ENCODE measurements at places on chromosomes 3 and 15.

DNA sequence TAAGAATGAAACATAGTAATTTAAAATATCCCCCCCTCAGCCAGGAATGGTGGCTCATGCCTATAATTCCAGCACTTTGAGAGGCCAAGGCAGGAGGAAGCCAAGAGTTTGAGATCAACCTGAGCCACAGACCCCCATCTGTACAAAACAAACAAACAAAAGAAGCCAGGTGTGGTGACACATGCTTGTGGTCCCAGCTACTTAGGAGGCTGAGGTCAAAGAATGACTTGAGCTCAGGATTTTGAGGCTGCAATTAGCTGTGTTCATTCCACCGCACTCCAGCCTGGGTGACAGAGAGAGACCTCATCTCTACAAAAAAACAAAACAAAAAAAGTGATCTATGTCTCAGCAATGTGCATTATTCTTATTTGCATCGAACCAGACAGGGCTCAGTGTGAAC, 800.8 kb downstream of the MCTP2 start:
- DNase-seq: no peak

- no peak for DNase-seq
Observed at GRCh38 chr3:12759097-12759679, at the start of gene TMEM40. Gene TMEM40 (minus strand): TSS chr3:12759259. CDS start chr3:12749832, 9,427 bp downstream.

DNA sequence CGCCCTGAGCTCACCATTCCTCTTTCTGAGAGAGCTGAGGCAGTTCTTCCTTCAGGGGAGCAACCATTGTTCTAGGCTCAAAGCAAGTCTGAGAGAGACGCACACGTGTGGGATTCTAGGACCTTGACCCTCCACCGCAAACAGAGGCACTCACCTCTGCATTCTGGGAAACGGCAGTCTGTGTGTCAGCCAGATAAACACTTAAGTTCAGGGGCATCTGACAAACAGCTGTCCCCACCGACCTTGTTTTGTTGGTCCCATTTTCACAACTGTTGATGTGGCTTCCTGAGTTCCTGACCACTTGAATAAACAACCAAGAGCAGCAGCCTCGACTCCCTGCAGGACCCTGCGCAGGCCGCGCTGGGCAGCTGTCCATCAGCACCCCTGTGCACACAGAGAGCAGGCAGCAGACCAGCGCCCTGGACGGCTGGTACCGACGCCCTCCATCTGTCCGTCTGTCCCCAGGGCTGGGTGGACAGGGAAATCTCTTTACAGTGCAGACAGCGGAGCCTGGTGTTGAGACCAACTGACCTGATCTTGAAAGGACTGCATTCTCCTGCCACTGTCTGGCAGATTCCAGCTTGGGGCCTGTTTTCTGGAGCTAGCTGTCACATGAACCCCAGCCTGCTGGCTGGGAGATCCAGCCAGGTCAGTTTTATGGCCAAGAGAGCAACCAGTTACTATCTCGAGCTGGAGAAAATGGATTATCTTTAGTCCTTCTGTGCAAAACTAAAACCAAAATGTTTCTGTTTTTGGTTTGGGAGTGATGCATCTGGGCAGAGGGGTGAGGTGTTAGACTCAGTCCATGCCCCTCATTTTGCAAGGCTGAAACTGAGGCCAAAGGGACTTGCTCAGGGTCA, 64.2 kb downstream of the FAM43A start:
- no peak for DNase-seq

- peak; percentile 43 for DNase-seq
Observed at GRCh38 chr3:122101646-122102045, 46.5 kb downstream of the CD86 start.

- no peak for DNase-seq
Observed at GRCh38 chr3:51659942-51660341, 11.1 kb upstream of the TEX264 start.

- DNase-seq: no peak
Observed at GRCh38 chr3:52434491-52435115, 10.3 kb downstream of the SEMA3G start.

GRCh38 chr3:153734777-153735551, 386.2 kb upstream of the ARHGEF26 start:
- no peak for DNase-seq

DNA sequence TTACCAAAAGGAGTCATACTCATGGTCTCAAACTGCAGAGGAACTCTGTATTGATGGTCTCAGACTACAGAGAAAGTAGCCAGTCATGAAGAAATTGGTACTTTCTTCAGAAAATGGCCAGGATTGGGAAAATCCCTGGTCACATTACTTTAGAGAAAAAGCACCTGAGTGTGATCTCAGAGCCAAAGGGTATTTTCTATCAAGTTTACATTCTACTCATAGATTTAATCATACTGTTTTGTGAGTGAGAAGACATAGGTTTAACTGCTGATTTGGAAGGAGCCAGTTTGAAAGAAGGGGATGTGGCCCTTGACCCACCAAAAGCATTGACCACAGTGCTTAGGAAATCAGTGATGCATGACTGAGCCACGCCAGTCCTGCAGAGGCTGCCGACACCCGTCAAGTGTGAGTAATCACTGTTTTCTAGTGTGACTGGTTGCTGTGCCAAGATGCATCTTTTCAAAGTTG, 203.6 kb downstream of the AKAP13 start:
- DNase-seq: peak; percentile 21

- DNase-seq: no peak
Observed at GRCh38 chr3:195461594-195462307, 18.9 kb upstream of the ACAP2 start.

GRCh38 chr3:136390574-136390973, 140.4 kb downstream of the PCCB start:
- DNase-seq: no peak

- DNase-seq: no peak
Observed at GRCh38 chr3:30683769-30684168, 77.4 kb downstream of the TGFBR2 start.

- DNase-seq: no peak
Observed at GRCh38 chr15:57668016-57668415, 38.5 kb upstream of the POLR2M start.

DNA sequence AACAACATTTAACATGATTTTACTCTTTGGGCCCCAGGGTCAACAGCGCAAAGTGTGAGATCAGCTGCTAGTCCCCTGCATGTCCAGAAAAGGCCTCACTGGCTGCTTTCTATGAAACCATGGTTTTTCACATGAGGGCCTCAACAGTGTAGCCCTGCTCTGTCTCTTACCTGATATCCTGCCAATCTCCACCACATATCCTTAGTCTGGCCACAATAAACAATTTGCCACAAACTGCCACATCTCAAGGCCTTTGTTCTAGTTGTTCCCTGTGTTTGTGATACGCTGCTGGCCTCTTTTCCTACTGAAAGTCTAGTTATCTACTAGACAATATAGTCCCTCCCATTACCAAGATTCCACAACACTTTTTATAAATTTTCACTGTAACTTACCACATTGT, 17.7 kb downstream of the VPS39 start:
- no peak for DNase-seq

DNA sequence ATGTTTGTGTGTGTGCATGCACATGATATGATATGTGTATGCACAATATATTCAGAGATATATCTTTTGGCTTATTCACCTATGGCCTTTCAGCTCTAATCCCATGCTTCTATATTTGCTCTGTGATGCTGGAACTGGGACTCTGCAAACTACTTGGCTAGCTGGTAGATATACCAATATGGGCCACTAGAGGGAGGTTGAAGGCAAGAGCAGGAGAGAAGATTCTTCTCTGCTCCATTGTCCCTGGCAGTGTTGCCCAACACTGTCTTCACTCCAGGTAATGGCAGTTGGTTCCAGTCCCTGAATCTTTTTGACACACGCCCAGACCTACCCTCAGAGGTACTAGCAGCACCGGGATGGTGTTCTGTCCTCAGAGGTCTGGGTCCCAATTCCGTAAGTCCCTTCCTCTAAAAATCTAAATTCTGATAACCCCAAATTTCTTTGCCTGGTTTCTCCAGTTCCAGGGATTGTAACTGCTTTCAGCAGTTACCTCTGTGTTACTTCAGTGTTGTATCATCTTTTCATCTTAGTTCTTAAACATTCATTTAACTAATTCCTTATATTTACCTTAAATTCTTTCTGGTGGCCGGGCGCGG, 44.7 kb downstream of the GTPBP8 start:
- DNase-seq: peak; percentile 54

- no peak for DNase-seq
Observed at GRCh38 chr3:32336113-32336498, 55.5 kb upstream of the CMTM7 start.

DNA sequence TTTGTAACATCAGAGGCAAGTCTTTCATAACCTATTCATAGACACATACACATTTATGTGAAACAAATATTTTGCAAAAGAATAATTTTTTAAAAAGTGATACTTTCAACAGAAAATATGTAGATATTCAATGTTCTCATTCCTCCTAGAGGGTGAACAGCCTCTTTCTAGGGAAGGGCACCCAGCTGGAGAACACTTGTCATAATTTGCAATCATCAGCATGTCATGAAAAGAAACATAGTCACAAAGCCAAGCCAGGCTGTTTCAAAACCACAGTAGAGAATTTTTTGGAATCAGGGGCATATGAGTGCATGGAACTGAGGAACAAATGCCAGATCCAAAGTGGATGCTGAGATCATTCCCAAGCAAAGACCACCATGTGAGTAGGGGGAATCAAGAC, 406.9 kb upstream of the ADAMTS9 start:
- no peak for DNase-seq

GRCh38 chr3:20103731-20104130, 63.5 kb downstream of the KAT2B start:
- DNase-seq: no peak

DNA sequence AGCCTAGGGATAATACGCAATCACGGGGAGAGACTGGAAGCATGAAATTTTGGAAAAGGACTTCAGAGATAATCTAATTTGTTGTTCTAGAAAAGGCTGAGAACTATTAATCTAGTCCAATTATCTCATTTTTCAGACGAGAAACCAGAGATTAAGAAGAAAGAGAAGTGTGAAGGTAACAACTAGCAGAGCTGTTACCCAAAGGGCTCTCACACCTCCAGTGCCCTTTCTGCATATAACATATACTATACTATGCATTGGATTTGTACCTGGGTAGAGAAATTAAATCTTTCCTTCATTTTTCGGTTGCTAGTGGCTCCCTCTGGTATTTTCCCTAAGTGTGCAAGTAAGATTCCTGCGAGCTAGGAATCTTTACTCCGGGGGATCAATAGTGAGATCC, 13.4 kb upstream of the TM4SF19 start:
- DNase-seq: no peak

DNA sequence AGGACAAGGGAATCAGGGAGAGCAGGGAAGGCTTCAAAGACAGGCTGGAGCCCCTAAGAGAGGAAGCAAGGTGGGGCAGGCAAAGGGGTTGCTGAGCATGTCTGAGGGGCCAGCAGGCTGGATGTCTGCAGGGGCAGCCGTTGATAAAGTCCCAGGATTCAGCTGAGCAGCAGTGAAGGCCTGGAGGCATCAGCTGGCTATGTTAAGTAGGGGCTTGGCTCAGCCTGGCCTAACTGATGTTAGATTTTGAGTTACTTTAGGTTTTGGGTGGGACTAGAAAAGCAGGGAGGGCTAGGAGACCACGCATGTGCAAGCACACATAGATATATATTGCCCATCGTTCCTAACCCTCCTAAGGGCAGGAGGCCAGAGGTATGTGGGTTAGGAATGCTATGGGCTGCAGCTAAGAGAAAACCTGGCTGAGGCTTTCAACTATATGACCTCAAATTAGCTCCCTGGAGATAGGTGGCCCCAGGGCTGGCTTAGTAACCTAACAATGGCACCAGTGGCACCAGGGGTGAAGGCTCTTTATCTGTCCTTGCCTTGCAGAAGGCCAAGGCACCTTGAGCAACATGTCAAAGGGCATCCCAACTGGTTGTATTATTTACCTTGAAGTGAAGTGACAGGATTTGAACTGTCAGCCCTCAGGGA, 331.5 kb upstream of the CTDSPL start:
- no peak for DNase-seq

DNA sequence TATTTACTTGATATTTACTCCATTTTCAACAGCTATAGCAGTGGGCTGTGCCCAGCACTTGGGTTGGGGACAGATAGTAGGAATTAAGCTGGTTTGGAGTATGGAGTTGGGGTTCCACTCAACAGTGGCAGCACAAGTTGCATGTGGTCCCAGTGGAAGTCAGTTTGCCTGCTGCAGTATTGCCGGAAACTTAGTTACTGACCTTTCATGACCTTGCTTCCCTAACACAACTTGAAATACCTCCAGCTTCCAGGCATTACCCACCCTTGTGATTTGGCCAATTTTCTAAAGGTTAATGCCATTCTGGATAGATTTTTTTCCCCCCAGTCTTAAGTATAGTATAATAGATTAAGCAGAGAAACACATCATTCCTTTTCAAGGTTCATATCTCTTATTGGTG, 68.0 kb downstream of the BBX start:
- no peak for DNase-seq

DNA sequence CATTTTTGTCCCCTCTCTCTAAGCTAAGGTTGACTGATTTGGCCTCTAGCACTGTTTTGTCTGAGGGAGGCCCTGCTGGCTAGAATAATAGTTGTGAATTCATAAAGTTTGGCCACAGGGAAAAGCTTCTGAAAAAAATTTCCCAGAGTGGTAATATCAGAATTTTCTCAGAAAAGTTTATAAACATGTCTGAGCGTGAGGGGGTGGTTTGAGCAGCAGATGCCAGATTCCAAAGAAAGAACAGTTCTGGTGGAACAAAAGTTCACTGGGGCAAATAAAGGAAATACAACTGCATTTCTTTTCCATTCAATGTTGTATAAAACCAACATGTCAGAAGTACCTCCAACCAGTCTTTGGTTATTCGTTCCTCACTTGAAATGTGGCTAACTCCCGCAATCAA, 61.2 kb downstream of the CLDN1 start:
- no peak for DNase-seq

GRCh38 chr15:97703400-97703799, 257.1 kb upstream of the ARRDC4 start:
- DNase-seq: no peak

GRCh38 chr3:45024542-45025255, 1.4 kb upstream of the CLEC3B start:
- DNase-seq: no peak

DNA sequence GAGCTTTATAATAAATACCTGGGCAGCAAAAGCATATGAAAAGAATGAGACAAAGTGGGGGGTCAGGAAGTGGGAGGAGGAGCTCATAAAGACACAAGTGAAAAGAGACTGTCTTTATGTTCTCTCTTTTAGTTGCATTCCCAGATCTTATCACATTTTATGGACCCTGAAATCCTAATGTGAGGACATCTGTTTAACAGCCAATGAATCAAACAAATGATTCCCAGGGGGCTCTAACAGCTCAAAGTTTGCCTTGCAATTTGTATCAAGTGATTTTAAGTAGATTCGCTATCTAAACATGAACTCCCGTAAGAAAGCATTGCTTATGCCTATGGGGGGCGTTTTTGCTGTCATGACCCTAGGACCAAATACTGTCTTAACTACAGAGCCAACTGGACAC, 332.3 kb upstream of the CNTN4 start:
- no peak for DNase-seq

DNA sequence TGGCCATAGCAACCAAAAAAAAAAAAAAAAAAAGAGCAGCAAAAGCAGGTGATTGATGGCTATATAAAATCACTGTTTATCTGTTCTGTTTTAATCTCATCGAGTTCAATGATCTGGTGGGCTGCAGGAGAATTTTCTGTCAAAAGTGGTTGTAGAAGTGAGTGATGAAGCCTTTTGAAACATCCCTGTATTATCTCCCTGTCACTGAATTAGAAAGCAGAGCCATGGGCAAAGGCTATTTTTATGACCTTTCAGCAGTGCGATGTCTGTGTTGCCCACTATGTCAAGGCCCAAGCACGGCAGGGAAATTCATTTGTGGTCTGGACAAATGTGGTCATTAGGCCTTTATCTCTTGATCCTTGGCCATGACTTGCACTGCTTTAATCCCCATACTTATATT, 59.9 kb downstream of the OTOL1 start:
- DNase-seq: no peak

All from neuronal stem cell (in vitro differentiated cells).